ENCODE measurements at places on chromosomes 6 and 20. TPM values are rescaled to one million over a fixed set of nuclear protein-coding genes. Genes with fewer than 3 reads are reported as not detected.

SMOC2 gene
- total RNA-seq: not detected

ZFP64 gene
- 13.5 TPM for total RNA-seq

DNA sequence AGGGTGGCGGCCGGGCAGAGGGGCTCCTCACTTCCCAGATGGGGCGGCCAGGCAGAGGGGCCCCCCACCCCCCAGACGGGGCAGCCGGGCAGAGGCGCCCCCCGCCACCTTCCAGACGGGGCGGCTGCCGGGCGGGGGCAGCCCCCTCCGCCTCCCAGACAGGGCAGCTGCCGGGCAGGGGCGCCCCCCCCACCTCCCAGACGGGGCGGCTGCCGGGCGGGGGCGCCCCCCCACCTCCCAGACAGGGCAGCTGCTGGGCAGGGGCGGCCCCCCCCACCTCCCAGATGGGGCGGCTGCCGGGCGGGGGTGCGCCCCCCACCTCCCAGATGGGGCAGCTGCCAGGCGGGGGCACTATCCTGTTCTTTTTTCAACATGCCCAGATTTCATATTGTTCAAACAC, 78.2 kb upstream of the DST start:
- H3K4me1 ChIP-seq: peaks cover 4% of the 10 kb centered on the region
- DNase-seq: no peak
- no peaks in the 10 kb centered on the region for H3K27me3 ChIP-seq
- H3K4me3 ChIP-seq: no peak overlapping the region

DNA sequence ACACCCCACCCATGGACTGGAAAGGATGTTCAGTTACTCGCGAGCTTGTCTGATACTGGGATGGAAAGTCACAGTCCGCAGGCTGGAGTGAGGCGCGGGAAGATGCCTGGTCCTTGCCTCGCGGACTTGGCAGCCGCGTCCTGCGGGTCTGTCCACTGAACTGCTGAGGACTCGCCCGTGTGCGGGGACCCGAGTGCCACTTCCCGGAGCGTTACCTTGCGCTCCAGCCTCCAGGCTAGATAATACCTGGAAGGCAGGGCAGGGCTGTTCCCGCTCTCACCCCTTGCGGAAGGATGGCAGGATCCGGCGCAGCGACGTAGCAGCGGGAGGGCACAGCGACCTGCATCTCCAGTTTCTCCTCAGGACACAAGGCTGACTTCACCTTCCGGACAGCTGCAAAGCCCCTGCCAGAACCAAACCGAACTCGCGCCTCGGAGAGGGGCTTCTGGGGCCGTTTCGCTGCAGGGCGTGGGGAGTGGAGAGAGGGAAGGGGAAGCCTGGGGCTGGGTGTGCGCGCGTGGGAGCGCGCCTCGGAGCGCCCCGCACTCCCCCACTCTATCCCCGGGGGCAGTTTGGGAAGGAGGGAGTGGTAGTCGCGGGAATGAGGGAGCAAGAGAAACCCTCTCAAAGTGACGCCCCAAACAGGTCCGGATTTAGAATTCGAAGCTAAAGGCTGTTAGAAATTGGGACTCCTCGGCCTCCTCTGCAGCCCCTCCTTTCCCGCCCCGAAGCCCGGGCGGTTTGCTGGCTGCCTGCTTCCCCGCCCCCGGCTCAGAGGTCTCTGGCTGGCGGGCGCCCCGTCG, at the start of gene KCNQ5:
TSS of gene KCNQ5 (plus strand) at position 774 of the 803 bp plus-strand sequence.
- peak; percentile 36 for DNase-seq
- H3K27me3 ChIP-seq: no peaks in the 10 kb centered on the region
- H3K36me3 ChIP-seq: peaks cover 18% of the 10 kb centered on the region
- H3K27ac ChIP-seq: peak within 1 kb of the TSS; percentile 100

- H3K27me3 ChIP-seq: no peaks in the 10 kb centered on the region
- H3K4me1 ChIP-seq: no peaks in the 10 kb centered on the region
- H3K4me3 ChIP-seq: no peak overlapping the region
- no peaks in the 10 kb centered on the region for H3K36me3 ChIP-seq
These were observed 512.6 kb upstream of the SLC35B3 start for GRCh38 chr6:8947900-8948299.

DNA sequence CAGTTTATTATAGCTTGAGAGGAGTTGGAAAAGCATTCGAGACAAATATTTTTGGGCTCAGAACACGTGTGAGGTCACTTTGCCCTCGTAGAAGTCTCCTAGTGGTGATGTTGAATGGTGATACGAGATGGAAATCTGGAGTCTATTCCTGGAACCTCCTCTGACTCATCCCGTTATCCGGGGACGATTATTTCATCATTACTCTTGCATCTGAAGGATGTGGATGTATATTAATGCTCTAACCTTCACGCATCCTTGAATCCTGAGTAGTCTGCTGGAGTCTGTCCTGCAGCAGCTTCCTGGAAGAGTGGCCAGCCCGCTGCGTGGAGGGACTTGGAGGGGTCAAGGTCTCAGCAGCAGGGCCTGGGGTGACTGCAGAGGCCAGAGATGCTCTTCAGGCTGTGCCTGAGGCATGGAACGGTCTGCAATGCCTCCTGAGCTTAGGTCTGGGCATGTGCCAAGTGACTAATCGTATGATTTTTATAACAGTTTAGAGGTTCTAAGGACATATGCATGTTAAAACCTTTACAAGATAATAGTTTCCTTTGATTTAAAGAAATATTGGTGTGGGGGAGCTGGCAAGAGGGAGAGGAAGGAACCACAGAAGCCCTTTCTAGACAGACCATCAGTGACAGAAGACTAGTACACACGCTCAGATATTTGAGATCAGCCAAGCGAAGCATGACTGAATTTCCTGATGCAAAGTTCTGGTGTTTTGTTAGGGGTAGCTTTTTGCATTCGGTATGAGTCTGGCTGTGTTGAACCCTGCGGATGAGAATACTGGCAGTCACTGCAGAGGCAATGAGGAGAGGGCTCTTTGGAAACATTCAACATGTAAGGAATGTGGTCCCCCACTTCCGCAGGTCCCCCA, 400.2 kb downstream of the QKI start:
- no peaks in the 10 kb centered on the region for H3K36me3 ChIP-seq
- H3K4me3 ChIP-seq: no peak overlapping the region
- no peak overlapping the region for H3K27ac ChIP-seq
- H3K4me1 ChIP-seq: no peaks in the 10 kb centered on the region
